ENCODE measurements at places on chromosomes 7 and 10.

DNA sequence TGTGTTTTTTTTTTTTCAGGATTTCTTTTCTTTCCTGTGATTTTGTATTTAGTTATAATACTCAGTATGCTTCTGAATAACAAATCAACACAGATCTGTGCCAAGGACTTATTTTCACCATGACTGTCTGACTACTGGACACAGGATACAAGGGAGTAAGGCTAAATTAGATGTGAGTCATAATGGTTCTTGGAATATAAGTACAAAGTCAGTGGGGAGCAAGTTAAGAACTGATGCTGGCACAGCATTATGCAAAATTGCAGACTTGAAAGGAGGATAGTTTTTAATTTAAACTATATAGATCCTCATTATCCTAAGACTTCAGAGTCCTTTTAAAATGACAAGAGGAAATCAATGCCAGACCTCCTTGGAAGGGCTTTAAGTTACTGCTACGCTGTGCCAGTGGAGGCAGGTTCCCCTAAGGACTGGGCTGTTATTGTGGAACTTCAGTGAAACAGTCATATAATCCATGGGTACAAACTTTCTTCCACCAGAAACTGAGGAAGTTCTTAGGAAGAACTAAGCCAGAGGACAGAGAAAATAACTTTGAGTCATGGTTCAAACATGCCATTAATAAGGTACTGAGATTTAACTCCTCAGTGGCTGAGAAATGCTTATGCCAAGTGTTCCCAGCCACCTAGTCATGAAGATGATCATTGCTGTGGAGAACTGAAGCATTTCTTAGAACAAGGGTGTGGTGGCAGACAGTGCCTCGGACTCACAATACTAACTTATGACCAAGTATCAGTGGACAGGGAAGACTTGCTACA, 531.2 kb downstream of the HTR7 start:
- DNase-seq: no peak

DNA sequence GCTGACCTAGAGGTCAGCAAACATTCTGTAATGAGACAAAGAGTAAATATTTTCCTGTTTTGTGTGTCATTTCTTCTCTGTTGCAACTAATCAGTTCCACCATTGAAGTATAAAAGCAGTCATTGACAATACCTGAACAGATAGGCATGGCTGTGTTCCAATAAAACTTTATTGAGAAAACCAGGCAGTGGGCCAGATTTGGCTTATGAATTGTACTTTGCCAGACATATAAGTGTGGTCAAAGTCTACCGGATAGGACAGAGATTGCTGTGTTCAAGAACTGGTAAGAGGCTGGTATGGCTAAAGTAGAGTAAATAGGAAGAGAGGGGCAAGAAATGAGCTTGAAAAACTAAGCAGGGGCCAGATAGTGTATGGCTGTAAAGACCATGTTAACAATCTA, 38.3 kb upstream of the TAC1 start:
- DNase-seq: no peak

DNA sequence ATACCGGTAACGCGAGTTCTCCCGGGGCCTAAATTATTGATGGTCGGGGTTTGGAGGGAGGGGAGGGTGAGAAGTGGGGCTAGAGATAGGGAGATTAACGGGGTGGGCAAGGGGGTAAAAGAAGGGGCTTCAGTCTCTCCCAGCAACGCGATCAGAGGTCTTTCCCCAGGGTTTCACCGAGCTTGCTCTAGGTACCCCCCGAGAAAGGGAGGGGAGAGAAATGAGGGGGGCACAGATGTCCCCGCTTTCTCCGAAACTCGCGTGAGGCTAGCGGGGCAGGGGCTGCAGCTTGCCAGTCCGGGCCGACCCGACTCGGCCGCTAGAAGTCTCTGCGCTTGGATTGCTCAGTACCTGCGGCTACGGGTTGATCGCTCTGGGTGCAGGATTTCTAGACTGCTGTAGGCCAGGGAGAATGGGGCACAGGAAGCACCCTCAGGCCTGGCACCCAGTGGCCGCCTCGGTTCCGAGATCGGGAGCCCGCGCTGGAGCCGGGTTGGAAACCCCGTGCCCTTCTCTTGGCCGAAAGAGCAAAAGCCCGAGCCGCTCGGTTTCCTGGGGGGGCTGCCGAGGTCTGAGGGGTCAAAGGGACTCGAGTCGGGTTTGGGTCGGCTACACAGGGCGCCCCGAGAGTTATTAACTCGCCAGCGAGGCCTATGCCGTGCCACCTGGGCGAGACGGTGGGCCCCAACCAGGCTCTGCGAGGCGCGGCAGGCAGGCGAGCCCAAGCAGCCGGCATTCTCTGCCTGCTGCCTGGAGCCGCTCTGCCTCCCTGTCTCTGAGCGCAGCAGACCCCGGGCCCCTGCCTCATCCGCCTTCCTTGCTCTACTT, 3.1 kb downstream of the PAX2 start:
- DNase-seq: peak; percentile 72

DNA sequence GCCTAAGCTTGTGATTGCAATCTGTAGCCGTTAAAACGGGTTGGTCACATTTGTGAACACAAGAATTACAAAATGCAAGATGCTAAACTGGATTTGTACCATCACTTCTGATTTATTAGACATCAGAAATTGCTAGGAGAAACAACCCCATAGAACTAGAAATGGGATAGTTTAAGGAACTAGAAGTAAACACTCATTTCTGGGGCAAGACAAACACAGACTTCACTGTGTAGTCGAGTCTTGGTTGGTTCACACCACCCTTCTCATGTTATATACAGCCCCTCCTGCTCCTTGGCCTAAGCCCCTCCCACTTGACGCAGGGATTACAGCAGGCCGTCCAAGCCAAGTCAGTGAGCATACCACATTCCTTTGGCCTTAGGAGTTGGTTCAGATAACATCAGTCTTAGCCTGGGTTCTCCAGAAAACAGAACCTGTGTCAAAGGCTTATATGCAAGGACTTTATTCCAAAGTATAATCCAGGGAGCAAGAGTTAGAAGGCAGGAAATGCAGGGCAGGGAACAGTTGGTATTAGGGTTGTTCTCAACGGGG, 2.0 kb upstream of the NRAP start:
- no peak for DNase-seq

GRCh38 chr10:5014936-5015335, 11.3 kb upstream of the AKR1C2 start:
- DNase-seq: no peak

DNA sequence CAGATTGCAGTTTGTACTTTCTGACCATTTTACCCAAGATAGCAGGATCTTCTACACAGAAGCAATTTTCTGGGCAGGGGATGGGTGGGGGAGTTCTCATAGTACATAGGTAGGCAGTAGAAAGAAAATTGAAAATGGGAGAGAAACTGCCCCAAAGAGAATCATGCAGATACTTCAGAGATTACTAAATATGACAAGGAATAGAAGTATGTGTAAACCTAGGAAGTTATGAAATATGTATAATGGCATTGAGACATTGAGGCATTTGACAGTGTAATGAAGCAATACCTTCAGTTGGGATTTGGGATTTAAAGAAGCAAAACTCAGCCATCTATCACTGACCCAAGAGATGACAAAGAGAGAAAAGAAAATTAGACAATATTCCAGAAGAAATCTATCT, 233.0 kb downstream of the PTN start:
- DNase-seq: no peak

GRCh38 chr10:95728526-95728925, 27.4 kb upstream of the ENTPD1 start:
- no peak for DNase-seq

DNA sequence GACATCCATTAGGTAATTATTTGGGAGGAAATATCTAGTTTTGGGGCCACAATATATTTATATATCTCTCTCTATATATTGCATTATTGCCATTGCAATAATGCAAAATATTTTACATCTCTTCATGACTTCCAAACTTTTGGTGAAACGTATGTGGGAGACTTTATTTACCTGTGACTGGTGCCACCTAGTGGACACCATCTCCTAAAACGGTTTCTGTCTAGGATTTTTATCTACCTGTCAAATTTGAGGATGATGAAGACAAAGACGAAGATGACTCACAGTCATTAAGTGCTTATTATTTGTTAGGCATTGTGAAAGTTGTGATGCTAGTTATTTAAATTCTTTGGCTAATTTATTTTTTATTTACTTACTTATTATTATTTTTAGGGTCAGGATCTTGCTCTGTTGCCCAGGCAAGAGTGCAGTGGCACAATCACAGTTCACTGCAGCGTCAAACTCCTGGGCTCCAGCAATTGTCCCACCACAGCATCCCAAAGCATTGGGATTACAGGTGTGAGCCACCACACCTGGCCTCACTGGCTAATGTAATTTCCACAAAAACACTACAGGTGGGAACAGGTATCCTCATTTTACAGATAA, 18.7 kb upstream of the CBLL1 start:
- peak; percentile 15 for DNase-seq

DNA sequence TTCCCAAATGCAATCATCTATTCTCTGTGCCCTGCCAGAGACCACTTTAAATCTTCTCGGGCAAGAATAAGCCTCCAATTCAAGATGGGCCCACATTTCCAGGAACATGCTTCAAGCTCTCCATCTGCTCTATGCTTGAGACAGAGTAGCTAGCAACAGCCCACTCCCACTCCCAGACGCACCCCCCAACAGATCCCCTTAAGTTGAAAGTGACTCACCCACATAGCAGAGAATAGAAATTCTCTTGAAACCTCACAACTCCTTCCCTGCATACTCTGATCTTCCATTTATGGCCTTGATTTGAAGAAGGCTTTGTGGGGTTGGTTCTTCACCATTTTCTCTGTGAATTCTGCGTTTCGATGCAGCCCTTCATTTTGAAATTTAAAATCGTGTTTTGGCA, 604.0 kb downstream of the INHBA start:
- no peak for DNase-seq

- DNase-seq: peak; percentile 80
Measured at GRCh38 chr7:130896898-130897514, 163.0 kb upstream of the KLF14 start.

- DNase-seq: no peak
Measured at GRCh38 chr10:74637685-74638084, 188.7 kb upstream of the KAT6B start.

DNA sequence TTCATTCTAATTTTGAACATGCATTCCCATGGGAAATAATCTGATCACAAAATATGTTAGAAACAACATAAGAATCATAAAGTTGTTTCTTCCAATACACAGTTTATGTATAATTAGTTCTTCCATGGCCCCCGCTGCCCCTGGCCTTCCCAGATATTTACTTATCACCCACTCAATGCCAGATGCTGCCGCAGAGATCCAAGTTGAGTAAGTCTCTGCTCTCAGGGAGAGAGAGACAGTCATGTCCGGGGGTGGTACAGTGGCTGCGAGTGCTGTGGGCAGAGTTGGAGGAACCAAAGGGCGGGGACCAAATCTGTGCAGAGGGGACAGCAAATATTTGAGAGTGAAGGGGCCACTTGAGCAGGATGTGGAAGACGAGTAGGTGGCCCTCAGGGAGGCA, 37.1 kb downstream of the COL26A1 start:
- no peak for DNase-seq

- no peak for DNase-seq
Measured at GRCh38 chr10:66837335-66837734, 88.5 kb upstream of the LRRTM3 start.

- DNase-seq: no peak
Measured at GRCh38 chr10:107275806-107276205, 111.3 kb upstream of the SORCS1 start.

GRCh38 chr10:48279081-48279751, 4.7 kb upstream of the FRMPD2 start:
- DNase-seq: no peak

GRCh38 chr10:18418541-18419215, 232.7 kb downstream of the NSUN6 start:
- no peak for DNase-seq

DNA sequence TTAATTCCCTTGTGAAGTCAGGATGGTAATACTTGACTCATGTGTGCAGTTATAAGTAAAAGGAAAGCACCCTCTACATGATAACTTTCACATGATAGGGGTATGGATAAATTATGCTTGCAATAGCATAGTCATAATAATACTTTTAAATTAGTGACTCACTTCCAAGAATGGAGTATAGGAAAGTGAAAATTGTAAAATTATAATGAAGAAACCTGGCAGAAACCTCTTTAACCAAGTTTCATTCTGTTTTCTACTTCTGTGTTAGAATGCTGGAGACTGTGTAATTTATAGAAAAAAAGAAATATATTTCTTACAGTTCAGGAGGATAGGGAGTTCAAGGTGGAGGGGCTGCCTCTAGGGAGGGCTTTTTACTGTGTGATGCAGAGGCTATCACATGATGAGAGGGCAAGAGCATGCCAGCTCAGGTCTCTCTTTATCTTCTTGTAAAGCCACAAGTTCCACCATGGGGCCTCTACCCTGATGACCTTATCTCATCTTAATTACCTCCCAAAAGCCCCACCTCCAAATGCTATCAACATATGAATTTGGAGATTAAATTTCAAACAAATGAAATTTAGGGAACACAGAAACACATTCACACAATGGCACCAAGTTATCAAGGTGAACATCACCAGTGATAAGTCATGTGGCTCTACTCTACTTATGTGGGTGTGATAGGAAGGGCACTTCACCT, 43.2 kb downstream of the HDAC9 start:
- no peak for DNase-seq

- DNase-seq: no peak
Measured at GRCh38 chr10:130065251-130065650, 45.4 kb downstream of the C10orf143 start.

GRCh38 chr7:39501358-39501757, 64.8 kb upstream of the YAE1 start:
- no peak for DNase-seq

DNA sequence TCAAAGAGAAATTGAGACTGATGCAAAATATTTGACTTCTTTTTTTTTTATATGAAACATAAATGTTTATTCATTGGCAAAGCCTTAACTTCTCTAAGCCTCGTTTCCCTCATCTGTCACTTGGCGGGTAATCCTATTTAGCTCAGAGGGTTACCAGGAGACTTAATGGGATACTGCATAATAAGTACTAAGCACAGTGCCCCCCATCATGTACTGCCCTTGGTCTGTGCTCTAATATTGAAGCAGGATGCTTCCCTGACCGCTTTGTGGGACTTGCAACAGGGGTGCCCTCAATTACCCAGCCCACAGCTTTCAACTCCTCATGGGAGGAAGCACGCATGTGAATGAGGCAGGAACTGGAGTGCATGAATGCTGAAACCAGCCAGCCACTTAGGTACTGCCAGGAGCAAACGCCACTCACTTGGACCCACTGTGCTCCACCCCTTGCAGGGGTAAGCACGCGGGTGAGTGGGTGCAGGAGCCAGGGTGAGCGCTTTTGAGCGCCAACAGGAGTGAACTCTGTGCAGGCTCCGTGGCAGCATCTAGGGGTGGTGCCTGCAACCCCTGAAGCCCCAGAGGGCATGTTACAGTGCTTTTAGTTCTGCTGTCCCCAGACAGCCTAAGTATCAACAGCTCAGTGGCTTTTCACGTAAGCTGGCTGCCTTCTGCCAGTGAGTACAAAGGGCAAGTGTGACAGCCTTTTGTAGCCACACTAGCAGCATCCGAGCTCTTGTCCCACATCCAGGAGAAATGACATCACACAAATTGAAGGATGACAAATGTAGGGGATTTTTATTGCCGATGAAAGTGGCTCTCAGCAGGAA, 209.8 kb upstream of the C7orf33 start:
- DNase-seq: peak; percentile 38

DNA sequence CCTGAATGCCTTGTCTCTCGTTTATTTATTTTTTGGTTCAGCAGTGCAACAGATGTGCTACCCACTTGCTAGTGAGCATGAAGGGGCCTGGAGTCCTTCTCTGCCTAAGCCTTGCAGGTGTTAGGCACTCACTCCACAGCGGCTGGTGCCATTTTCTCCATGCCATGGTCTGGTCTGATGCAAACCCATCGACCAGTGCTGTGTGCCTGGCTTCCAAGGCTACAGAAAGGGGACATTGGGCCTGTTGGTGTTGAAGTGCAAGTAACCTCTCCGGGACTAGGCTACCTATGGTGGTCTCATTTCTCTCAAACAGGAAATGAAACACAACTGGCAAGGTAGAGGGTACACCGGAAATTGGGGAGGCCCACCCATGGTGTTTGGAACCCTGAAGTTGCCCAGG, 198.1 kb downstream of the ADARB2 start:
- DNase-seq: no peak
